ENCODE measurements at places on chromosomes 4 and X.

- DNase-seq: no peak
Observed at GRCh38 chr4:182507805-182508204, 264.6 kb downstream of the TENM3 start.

GRCh38 chr4:10730019-10730418, 45.5 kb upstream of the CLNK start:
- DNase-seq: no peak

DNA sequence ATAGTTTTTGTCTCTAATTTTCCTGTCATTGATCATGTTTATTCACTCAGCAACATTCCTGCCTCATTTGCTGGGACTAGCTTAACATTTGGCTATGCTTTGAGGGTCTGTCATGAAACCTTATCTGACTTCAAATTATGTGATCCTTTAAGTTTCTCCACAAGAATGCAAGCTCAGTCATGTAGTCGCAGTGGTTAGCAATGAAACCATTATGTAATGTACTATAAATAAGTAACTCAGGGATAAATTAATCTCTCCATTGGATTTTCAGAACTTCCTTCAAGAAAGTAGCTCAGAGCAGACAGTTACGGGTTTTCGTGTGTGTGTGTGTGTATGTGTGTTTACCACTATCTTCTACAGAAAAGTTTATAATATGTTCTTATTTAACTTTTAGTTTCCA, 993.6 kb downstream of the ADGRL3 start:
- DNase-seq: no peak

GRCh38 chr4:23413631-23414030, 476.2 kb downstream of the PPARGC1A start:
- DNase-seq: no peak

Data from Kasumi-1 (cell line).